IPS DF 19.7 (cell line): ENCODE measurements at places on chromosomes 7 and 10.

DNA sequence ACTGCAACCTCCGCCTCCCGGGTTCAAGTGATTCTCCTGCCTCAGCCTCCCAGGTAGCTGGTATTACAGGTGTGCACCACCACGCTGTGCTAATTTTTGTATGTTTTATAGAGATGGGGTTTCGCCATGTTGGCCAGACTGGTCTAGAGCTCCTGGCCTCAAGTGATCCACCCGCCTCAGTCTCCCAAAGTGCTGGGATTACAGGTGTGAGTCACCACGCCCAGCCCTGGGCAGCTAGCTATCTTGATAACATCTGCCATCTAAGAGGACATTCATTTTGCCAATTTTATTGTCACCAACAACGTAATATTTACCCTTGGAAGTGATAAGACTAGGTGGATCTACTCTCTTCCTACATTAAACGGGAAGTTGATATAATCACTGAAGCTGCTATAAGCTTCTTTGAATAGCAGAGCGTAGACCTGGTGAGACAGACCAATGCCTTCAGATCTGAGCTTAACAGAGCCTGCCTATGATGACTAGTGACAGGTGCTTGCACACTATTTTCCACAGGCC is 39.7 kb upstream of the SLC35B4 start:
- DNase-seq = no peak

DNA sequence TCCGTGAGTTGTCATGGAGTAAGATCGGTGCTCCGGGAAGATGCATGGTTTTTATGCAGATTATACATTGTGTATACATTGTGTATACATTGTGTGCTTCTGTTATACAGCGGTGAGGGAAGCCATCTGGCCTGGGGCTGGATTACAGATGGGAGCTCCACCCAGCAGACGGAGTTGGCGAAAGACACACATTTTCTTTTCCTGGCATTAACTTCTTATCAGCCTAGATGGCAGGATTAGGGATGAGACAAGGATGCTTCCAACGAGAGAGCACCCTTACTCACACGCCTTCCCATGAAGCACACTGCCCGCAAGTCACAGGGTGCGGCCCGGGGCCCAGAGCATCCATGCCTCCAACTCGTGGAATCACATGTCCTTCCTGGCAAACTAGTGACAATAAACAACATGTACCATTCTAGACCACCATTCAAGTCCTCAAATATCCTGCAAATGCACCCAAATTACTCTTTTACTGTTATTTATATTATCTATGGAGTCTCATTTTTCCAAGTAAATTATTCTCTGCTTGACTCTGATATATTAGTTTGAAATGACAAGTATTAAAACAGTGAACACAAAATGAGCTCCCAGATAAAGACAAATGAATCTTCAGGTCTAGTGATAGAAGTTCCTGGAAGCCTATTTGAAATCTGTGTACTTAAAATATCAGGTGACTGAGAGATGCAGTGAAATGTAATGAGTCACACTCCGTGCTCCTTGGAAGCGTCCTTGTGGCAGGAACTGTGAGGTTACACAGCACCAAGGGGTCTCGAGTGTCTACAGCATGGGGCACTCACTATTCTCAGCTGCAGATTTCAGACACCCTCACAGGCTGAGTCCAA is 29.8 kb upstream of the PPP2R2D start:
- DNase-seq = no peak

- no peak for DNase-seq
Measured at GRCh38 chr7:73716318-73716890, 3.1 kb downstream of the STX1A start.

DNA sequence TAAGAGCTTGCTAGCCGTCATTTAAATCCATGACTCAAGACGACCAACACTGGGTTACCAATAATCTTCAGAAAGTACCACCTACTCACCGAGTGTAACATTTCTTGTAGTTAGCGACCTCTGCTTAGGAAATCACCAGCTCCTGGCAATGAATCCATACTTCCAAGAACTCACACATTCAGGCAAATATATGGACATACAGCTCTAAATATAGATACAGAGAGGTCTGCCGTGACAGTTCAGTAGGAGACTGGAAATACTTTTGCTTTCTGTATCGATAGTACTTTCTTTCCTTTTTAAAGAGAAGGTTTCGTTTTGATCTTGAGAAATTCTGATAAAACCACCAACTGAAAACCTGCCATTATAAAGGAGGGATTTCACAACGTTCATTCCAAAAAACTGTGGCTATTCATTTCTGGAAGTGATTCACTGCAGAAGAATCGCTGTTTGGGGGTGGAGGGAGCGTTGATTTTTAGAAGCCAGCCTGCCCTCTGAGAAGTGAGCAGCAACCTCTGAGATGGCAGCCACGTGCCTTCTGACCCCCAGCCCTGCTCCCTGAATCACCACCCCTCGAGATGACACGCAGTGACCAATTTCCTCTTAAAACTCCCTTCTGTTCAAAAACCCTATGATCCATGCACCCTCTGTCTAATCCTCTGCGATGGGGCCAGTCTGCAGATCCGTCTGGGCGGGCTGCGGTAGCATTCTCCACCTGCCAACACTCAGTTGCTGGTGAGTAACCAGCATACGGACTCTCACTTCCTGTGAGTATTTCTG is 179.0 kb upstream of the KLF14 start:
- DNase-seq = no peak

DNA sequence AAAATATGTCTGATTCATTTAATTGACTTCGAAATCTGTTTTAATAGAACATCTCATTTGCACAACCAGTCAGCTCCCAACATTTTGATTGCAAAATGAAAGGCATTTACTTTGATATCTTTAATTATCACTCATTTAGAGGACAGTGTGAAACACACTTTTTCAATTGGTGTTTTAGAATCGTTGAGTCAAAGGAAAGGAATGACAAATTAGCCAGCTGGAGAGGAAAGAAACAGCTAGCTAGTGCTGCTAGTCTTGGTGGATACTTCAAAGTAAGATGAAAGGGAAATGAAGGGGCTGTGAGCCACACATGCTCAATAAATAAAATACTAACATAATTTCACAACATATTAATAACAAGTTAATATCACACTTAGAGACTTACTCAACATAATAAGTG is 570.2 kb downstream of the PHTF2 start:
- no peak for DNase-seq

DNA sequence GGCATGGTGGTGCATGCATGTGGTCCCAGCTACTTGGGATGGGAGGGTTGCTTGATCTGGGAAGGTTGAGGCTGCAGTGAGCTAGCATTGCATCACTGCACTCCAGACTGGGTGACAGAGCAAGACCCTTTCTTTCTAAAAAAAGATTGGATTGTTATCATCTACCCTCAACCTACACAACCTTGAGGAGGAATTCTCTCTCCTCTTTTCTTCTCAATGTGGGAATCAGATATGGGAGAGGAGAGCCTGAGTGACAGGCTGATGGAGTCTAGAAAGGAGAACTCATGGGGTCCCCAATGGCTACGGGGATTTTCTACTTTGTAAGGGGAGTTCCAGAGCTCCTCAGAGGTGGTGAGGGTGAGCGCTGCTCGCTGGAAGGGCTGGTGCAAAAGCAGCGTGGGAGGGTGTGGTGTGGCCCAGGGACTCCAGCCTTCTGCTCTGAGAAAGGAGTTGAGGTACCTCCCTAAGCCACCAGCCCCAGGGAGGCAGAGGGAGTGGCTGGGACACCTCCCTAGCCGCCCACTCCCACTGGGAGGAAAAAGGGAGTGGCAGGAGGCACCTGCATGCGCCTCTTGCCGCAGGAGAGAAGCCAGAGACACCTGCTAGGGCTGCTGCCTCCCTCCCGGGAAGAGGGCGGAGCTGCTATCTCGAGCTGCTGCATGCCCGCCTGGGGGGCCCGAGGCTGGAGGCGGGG is 48.4 kb downstream of the GATA3 start:
- no peak for DNase-seq

GRCh38 chr10:2529945-2530344 is 537.4 kb upstream of the PFKP start:
- no peak for DNase-seq

GRCh38 chr10:10797513-10797912 is 220.2 kb upstream of the CELF2 start:
- no peak for DNase-seq

DNA sequence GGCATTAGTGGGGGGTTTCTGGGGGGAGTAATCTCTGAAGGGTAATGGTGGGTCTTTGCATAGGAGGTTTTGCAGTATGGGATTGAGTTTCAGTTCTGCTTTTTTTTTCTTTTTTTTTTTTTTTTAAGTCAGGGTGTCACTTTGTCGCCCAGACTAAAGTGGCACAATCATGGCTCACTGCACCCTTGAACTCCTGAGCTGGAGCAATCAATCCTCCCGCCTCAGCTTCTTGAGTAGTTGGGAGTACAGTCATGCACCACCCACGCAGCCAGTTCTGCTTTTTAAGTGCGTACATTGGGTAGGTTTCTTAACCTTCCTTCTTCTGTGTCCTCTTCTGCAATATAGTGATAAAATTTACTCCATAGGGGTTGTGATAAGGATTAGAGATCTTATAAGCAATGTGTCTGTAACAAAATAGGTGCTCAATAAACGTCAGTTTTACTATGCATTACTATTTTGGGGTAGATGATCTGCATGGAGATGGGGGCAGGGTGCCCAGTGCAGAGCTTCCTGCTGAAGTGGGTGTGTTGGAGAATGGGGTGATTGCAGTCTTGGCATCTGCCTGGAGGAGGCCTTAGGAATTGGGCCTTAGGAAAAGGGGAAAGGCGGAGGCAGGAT is 9.6 kb downstream of the KAZALD1 start:
- no peak for DNase-seq

- no peak for DNase-seq
Measured at GRCh38 chr10:67802767-67803538, 35.0 kb downstream of the DNAJC12 start.

DNA sequence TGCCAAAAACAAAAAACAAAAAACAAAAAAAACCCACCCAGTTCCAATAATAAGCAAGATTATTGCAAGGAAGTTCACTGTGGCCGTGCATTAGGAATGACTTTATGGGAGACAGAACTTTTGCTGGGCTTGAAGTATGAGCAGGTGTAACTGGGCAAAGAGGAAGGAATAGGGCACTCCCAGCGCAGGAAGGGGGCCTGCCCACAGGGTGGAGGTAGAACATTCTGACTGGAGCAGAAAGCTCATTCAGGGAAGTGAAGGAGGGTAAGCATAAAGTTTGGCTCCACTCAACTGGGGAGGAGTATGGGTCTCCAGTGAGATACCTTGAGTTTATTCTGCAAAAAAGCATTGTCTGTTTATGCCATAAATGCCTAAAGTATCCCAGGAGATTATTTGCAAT is 42.1 kb upstream of the WIPF3 start:
- peak; percentile 17 for DNase-seq

DNA sequence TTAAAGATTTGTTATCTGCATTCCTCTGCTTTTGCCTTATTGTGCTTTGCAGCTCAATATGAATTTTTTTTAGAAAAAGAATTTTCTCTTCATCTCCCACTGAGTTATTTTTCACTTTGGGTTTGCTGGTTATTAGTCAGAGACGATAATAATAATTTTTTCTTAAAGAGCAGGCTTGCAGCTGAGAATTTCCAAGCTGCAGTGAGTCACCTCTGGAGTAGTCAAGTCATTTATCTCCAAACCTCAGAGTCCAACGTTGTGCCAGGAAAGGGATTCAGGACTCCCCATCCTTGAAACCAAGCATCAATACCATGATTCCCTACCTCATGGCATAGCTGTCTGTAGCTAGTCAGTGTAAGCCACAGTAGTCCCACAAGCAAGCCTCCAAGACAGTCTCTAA is 15.2 kb upstream of the EGR2 start:
- no peak for DNase-seq

DNA sequence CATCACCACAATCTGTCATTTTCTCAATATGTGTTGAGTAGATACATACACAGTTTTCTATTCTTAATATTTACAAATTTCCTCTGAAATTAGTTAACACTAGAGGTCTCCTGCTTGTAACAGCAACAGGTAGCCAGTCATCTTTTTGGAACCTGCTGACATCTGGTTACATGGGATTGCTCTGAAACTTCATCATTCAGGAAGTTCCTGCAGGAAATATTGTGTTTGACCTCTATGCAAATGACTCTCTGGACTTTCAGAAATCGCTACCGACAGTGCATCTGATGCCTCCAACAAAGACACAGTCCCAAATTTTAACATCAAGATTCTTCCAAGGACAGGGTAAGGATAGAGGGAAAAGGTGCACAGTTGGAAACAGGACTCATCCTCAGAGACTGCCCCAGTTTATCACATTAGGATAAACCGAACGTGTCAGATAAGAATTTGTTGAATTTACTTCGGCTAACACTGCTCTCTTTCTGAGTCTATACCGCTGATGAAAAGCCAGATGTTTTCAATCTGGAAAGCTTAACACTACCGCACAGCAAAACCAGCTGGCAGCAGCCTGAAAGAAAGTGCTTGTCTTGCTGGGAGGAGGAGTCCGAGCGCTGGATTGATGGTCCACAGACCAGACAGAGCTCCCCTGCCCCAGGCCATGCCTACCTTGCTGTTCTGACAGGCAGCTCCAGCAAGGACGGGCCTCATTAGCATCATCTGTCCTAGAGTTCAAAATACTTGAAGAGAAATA is 633.4 kb downstream of the PARD3 start:
- no peak for DNase-seq

DNA sequence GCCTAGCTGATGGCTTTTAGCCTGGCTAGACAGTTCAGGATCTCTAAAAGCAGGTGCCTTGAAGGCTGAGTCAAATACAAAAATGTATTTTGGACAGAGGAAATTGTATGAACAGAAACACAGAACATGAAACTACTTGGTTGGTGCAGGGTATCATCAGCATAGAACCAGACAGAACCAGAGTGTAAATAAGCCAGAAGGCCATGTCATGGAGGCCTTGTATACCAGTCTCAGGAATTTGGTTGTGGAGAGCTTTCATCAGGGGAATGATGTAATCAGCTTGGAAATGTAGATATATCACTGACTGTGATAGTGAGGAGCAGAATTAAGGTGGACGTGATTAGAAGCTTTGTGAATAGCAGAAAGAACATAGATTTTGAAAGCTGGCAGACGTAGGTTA is 82.9 kb downstream of the CFTR start:
- no peak for DNase-seq

- no peak for DNase-seq
Measured at GRCh38 chr7:114540291-114540690, 125.7 kb downstream of the FOXP2 start.

DNA sequence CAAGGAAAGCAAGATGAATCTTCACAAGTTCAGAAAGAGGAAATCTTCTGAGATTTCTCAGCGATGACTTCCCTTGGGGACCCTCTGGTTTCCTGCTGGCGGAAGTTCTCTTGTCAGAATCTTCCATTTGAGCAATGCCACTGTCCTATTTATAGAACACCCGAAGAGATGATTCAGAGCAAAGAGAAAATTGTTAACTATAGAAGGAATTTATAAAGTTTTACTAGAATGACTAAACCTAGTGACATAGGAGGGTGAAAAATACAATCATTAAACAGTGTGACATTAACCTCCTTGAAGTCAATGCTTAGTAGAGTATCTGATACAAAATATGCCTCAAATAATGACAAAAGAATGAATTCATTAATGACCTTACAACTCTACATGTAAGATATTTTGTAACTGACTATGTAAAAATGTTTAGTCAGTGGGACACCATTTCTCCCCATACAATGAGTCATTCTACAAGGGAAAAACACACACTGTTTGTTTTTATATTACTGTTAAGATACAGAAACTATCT is 206.5 kb upstream of the CNTNAP2 start:
- no peak for DNase-seq
